ENCODE measurements at places on chromosomes 2 and 18.

- DNase-seq: no peak
These were observed 1.3 kb upstream of the SCTR start for GRCh38 chr2:119525614-119526013.

GRCh38 chr2:46171996-46172546 is 125.1 kb upstream of the EPAS1 start:
- no peak for DNase-seq

DNA sequence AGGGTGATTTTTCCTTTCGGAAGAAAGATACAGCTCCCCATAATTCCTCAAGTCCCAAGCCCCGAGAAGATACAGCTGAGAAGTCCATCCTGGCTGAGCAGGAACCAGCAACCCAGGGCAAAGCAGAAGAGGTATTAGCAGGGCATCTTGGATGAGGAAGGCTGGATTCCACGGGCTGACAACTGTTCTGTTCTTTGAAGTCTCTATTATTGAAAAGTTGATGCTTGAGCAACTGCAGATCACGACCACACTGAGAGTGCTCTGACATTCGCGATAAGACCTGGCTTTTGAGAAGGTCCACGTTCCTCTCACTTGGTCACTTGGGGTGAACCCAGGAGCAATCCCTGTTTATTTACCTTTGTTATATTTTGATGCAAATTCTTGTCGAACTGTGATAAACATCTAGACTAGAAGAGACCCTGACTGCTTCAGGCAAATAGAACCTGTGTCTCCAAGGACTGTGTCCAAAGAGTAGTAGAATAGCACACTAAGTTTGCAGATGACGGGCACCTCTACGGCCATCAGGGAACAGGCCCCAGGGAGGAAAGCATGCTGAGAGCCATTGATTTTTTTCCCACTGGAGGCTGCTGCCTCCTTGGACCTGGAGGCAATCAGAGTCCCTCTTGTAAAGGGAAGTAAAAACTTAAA is 133.1 kb downstream of the ARL4C start:
- no peak for DNase-seq

DNA sequence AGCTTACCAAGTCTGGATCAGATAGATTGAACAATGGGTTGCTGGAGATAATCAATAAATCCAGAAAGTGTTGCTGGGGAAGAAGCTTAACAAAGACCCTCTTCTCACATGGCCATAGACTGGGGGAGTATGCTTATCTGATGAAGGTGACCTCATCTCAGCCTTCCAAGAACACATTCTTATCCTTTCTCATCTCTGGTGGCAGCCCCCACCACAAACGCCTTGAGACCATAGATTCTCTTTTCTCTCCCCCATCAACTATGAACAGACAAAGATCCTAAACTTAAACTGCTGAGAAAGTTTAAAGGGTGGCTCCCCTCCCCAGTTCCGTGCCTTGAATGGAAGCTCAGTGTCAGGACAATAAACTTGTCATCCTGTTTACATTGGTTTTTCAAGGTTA is 428.7 kb upstream of the TRIB2 start:
- DNase-seq: no peak

GRCh38 chr2:6025391-6025790 is 333.2 kb downstream of the SOX11 start:
- no peak for DNase-seq

DNA sequence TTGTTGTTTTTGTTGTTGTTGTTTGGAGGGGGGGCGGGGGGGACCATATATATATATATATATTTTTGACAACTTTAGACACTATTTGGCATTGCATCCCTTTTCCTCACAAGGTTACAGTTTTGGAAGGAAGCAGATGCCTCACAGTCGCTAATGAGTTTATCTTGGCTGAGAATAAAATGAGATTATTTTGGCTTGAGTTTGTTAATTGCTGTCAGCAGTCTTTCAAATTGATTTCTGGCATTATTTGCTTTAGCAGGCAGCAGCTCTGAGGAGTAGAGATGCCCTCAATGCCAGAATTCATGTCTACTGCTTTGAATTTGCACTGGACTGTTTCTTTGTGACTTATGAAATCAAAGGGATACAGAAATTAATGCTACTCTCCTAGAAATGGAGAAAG is 595.2 kb upstream of the HNMT start:
- no peak for DNase-seq

GRCh38 chr2:227103583-227103982 is 60.4 kb downstream of the COL4A4 start:
- no peak for DNase-seq

GRCh38 chr2:164717000-164717803 is 95.9 kb upstream of the GRB14 start:
- DNase-seq: no peak

DNA sequence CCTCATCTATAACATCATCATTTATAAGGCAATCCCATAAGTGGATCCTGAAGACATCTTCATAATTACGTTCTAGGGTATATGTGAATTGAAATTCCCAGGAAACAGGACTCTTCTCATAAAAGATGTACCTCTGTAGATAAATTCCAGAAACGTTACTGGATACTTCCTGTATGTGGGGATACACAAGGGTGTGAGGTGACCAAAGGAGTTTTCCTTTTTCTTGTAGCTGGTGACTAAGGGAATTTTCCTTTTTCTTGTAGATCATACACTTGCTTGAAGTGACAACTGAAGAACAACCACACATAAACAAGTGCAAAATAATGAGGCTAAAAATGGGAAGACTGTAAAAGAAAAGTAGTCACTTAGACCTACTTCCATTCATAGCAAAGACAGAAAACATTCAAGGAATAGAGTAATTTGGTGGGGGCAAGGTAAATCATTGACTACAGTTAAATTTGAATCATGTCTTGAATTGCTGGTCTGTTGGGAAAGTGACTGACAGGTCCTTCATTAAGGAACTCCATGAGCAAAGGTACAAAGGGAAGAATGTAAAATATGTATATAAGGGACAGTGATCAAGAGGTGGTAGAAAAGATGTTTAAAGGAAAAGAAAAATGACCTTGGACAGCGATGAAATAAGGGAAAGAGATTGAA is 53.2 kb upstream of the UBE2E3 start:
- no peak for DNase-seq

GRCh38 chr2:84781942-84782716 is 98.8 kb downstream of the TRABD2A start:
- DNase-seq: peak; percentile 52

DNA sequence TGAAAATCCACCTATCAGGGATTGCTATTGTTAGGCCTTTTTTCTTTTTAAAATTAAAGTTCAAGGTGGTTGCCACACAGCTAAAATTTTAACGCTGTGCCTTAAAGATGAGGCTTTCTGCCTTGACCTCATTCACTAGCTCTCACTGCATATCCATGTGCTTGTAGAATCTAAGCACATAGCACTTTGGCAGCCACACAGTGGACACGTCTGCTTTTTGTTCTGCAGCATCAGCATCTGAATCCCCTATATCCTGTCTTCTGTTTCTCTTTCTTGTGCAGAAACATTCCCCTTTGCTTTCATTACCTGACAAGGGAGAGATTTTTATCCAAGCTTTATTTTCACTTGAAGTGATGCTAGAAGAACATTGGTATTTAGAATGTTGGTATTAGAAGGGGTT is 38.1 kb downstream of the RALB start:
- DNase-seq: no peak

DNA sequence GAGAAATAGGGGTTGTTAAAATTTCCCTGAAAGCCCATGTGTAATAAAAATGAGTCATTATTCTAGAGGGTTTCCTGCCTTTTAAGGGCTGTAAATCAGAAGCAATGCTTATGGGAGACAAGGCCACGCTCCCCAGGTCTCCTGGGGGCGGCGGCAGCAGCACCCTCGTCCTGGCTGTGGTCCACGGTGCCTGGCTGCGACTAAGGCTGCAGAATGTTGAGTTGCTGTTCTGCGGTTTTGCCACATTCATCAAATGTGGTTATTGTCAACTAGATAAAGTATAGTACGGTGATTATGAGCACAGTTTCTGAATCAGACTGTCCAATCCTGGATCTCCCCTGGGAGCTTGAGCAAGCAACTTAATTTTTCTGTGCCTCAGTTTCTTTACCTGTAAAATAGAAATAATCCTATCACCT is 11.9 kb upstream of the AGFG1 start:
- DNase-seq: peak; percentile 66

GRCh38 chr2:241062389-241063092 is 39.5 kb downstream of the MTERF4 start:
- DNase-seq: no peak

DNA sequence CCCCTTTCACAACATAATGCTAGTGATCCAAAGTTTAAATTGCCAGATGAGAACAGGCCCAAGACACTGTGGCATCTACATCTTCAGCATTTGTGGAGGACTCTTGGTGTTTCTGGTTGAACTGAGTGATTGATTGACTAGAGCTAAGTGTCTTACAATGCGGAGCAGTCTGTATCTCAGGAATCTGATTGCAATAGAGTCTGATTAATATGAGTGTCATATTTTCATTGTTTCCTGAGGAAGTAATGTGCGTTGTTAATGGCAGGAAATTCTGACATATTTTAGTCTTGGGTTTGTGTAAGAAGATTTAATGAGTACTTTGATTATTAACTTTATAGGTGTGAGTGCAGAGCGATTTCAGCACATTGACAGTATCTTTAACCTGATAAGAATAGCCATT is 82.0 kb upstream of the PROKR1 start:
- no peak for DNase-seq

DNA sequence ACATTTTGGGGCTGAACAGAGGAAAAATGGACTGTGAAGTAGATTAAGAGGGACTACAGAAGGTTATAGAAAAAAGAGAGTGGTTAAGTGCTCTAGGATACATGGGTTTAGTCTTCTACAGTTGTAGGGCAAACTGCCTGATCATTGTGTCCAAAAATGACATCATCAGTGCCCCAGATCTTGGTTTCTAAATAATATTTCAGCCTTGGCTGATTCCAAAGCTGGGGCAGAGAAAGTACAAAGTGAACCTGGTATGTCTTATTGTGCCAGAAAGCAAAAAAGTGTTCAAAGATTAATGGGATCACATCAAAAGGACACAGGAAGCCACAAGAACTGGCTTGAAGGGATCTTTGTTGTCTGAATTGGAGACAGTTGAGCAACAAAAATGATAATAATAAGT is 97.1 kb upstream of the ZNF521 start:
- DNase-seq: no peak

DNA sequence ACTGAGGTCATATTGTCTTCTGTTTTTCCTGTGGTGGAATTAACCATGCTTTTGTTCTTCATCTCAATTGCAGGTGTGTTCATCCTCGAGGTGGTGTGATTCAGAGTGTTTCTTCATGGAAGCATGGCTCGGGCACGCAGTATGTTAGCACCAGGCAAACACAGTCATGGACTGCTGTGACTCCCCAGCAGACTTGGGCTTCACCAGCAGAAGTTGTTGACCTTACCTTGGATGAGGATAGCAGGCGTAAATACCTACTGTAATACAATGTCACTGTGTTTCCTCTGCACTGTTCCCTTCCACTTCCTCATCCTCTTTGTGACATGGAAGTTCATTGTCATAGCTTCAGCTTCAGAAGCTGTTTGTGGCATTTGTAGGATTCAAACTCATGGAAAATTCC is 158.7 kb downstream of the HAUS1 start:
- DNase-seq: no peak

- no peak for DNase-seq
These were observed 68.7 kb downstream of the NETO1 start for GRCh38 chr18:72799106-72799505.

DNA sequence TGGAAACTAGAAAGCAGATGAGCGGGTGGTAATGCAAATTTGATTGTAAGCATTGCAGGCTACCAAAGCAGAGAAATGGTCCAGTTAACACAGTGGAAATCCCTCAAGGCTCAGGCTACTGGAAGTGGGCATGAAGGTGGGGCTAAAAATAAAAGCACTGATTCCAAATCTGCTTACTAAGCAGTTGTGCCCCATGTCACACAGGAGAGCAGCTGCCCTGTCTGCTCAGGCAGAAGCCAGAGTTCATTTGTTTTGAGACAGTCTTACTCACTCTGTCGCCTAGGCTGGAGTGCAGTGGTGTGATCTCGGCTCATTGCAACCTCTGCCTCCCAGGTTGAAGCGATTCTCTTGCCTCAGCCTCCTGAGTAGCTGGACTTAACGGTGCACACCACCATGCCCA is 42.5 kb upstream of the TSPYL6 start:
- DNase-seq: no peak

- DNase-seq: no peak
These were observed 227.7 kb downstream of the GPD2 start for GRCh38 chr2:156663757-156664409.

GRCh38 chr2:148244593-148245292 is 223.9 kb downstream of the MBD5 start:
- DNase-seq: no peak

DNA sequence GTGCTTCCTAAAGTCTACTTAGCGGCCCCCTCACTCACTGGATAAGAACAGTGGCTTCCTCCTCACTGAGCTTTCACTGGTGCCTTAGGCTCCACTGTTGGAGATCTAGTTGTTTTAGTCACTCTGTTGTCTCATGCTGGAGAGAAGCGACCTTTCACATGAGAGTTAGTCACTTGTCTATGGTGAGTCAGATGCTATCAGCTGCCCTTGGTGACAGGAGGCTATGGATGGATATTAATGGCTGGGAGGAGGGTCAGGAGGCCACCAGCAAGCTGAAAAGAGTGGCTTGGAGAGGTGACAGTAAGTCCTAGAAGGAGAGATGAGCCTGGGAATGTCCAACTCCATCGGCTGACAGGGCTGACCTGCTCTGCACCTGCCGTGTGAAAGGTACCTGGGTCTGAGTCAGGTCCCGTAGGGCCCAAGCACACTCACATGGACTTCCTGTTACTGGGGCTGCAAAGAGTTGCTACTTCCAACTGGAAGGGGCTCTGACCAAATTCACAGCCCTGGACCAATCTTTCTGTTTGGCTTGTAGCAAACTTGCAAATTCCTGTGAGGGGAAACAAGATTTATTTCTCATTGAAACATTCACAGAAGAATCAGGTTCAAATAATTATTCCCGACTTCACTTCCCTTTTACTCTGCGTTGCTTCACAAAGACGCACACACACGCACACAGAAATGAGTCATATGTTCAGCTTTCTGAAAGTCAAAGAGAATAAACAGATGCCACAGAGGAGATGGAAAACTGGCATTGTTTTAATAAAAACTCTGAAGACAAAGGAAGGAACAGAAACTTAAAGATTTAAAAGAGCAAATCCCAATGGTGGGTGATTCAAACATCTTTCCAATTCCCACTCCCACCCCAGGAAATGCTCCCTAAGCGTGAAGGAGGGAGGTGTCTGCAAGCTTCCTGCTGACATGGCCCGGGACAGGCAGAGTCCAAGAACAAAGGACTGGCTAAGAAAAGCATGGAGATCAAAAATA is 203.5 kb upstream of the TWIST2 start:
- DNase-seq: no peak

GRCh38 chr2:218567797-218568189 is 358 bp downstream of the USP37 start:
- peak; percentile 74 for DNase-seq

DNA sequence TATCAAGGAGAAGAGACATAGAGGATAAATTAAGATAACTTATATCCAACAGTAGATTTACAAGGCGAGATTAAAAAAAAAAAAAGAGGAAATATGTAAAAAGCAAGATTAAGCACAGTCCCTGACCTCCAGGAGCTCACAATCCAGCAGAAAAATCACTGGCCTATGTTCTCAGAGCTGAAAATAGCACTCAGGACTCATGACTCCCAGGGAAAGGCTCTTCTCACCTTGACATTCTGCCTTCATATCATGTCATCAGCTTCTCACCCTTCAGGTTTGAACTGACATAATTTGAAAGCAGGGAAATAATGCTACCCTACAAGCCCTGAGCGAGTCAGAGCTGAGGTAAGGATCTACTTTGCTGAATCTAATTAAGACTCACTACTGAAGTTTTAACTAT is 82.8 kb downstream of the L3MBTL4 start:
- DNase-seq: no peak

- DNase-seq: no peak
These were observed 88.2 kb downstream of the GREB1L start for GRCh38 chr18:21330122-21330701.

All from stimulated activated CD4-positive, alpha-beta T cell treated with anti-CD3 and anti-CD28 coated beads, Interleukin-4, amount 100 ng/mL, for 1 hour (primary cell).